GM19239 (cell line): ENCODE measurements at places on chromosomes 11 and 22.

DNA sequence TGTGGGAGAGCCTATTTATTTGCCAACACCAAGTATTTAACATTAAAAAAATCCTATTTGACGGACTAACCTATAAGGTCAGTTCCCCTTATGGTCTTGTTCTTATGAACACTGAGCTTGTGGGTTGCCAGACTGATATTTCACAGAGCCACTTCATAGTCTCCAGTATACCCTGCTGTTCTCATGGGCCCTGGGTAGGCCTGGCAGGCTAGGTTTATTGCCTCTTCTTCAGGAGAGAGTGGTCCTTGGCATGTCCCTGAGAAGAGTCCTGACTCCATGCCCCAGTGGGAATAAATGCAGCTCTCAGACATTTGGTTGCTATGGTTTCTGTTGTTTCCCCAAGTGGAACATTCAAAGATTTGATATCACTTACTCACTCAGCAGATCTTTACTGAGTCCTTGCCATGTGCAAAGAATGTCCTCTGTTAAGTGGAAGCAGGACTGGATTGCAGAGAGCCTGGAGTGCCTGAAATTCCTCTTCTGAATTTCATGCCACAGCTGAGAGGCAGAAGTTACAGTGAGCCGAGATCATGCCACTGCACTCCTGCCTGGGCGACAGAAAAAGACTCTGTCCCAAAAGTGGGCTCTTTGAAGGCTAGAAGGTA, 15.7 kb downstream of the SLC5A1 start:
- no peak for DNase-seq

DNA sequence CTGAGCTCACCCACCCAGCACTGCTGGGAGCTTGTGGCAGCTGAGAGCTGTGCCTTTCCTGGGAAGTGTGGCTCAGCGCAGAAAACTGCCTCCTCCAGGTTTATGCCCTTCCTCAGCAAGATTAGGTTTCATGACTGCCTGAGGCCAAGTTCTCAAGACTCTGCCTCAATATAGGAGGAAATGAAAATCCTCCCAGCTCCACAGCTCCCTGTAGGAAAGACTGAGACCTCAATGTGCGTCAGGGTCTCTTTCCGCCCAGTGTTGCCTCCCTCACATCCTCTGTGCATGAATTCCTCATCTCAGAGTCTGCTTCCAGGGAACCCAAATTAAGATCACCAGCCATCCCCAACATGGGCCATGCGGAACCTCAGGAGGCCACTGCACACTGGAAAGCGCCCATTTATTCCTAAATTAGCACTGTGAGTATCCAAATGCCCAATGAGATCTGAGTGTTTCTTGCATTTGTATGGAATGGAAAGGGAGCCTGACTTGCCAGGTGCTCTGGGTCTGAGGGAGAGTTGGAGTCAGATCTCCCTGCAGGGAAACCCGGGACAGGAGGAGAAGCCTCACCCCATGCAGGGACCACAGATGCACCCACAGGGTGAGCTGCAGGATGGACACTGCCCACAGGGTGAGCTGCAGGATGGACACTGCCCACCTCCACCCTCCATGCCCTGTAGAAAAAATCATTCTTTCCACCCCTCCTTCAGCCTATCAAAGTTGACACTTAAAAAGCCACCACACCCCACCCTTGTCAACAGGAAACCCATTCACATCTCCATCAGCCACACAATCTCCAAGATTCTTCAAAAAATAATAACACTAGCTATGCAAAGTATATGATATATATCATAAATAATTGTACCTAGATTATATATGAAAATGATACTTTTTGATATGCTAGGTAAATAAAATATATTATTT, 97.4 kb upstream of the IGLL5 start:
- no peak for DNase-seq

GRCh38 chr22:32528984-32529982, 54.7 kb downstream of the FBXO7 start:
- DNase-seq, result peak; percentile 82

GRCh38 chr11:97544431-97544830, 1154.6 kb downstream of the JRKL start:
- no peak for DNase-seq

DNA sequence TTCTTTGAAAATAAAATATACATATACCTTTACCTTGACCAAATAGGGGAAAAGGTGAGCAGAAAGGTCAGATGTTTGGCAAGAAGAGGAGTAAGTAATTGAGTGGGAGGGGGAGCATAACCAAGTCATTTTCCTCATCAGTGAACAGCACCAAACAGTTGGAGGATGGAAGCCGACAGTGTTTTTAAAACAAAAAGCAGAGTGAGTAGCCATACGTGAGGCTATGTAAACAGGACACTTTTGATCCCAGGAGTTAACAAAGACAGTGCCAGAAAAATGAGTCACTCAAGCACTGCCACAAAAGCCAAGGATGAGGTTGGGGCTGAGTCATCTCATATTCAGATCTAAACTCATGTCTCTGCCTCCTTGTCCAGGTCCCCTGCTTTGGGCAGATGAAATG, 734.7 kb downstream of the KCNA4 start:
- DNase-seq, result no peak

- no peak for DNase-seq
Measured at GRCh38 chr11:33443684-33444083, 186.5 kb downstream of the HIPK3 start.

DNA sequence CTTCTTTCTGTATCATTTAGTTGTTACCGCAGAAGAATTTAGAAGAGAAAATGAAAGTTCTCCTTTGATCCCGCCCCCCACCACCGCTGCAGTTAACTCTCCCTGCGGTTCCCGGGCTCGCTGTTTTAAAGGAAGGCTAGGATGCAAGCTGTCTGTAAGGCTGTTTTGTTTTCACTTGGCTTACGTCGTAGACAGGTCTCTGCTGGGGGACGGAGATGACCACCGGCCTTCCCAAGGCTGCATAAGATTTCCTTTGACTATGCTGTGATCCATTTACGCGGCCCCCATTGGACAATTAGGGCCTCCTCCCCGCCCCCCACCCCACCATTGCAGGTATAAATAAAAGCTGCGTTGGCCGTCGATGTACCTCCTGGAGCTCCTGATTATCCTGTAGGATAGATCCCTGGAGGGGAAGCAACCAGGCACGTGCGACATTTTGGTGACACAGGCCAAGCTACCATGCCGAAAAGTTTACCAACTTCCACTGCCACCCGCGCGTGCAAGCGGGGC, 1.4 kb upstream of the CPT1A start:
- no peak for DNase-seq

DNA sequence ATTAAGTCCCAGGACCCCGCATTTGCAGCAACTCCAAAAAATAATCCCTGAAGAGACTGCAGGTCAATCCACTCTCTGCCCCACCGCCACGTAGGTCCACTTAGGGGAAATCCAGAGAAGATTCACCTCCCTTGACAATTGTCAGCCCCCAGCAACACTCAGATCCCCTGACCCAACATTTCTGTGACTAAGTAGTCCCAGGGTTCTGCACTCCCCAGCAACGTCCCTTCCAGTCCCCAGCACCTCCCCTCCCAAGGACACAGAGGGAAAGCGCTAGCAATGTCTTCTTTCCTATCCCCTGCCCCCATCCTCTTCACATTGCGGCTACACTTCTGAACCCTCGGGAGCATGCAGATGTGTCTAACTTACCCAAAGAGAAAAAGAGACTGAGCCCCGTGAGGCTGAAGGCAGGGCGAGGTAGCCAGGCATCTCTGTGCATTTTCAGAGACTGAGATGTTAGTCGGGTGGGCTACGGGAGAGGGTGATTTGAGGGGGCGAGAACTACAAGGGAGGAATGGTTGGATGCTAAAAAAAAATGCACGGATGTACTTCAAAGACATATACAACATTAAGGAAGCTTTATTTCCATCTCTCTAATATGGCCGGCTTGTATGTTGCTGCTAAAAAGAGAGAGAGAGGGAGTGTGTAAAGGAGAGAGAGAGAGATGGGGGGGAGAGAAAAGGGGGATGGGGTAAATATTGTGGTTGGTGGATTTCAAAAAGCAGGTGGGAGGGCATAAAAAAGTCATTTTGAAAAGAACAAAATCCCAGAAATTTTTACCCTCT, at the start of gene SCN2B:
Gene SCN2B (minus strand): TSS at position 647 of the 785 bp plus-strand sequence. CDS start 208 bp downstream, at position 439.
- no peak for DNase-seq

DNA sequence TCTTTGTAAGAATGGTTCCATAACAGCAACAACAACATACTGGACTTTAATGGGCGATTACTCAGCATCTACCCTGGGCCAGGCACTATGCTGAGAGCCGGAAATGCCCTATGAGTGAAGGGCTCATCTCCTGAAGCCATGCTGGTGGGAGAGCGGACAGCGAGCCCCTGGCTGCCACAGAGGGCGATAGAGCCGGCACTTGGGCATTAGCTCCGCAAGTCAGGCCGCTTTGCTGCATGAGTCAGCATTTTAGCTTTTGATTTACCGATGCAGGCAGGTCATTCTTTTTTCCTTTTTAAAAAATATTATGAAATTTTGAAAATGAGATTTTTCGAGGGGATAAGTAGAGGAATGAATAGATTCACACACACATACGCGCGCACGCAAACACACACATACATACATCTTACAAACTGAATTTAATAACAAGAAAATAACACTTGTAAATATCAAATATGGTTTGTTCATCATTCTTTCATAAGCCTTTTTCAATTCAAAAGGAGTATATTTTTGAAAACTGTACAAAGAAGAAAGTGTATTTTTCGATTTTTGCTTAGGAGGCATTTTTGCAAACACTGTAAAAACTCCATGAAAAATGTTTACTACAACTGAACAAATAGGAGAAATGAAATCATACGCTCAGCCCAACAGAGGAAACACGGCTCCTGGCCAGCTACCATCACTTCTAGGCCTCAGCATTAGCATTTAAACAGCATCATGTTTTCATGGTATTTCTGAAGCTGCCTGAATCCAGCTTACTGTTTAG, 667.3 kb downstream of the OPCML start:
- no peak for DNase-seq

DNA sequence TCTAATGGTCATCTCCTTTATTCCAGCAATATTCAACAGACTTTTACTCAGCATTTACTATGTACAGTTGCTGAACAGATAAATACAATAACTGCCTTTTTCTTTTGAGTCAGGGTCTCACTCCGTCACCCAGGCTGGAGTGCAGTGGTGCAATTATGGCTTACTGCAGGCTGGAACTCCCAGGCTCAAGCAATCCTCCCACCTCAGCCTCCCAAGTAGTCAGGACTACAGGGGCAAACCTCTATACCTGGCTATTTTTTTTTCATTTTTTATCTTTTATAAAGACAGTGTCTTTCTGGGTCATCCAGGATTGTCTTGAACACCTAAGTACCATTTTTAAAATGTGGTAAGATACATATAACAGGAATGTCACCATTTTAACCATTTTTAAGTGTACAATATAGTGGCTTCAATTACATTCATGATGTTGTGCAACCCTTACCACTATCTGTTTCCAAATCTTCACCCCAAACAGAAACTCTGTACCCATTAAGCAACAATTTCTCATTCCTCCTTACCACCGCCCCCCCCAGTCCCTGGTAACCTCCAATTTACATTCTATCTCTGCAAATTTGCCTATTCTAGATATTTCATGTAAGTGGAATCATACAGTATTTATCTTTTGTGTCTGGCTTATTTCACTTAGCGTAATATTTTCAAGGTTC, 67.8 kb downstream of the MIAT start:
- no peak for DNase-seq
